ENCODE measurements at places on chromosomes 16 and 17.
A peak's percentile ranks its signal among the peaks of the same experiment; 100 is the strongest.

DNA sequence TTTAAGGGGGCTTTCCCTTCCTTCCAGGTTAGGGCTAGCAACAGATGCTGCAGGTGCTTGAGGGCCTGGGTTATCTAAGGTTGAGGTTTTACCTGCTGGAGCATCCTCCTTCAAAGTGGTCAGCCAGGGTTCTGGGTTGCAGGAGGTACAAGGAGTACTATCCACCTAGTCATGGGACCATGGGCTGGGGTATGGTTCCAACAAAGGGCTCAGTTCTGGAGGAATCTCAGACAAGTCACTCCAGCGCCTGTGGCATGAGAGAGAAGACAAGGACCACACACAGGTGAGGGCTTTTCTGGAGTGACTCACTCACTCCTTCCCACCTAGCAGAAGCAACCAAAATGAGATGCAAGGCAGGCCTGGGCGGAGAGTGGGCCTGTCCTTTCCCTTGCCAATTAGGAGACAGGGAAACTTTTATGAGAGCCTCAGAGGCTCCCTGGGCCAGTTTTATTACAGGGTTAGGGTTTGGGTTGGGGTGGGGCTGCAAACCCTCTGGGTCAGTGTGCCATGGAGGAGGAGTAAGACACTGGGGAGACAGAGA is 2.2 kb downstream of the MYO19 start:
- no peak for DNase-seq

DNA sequence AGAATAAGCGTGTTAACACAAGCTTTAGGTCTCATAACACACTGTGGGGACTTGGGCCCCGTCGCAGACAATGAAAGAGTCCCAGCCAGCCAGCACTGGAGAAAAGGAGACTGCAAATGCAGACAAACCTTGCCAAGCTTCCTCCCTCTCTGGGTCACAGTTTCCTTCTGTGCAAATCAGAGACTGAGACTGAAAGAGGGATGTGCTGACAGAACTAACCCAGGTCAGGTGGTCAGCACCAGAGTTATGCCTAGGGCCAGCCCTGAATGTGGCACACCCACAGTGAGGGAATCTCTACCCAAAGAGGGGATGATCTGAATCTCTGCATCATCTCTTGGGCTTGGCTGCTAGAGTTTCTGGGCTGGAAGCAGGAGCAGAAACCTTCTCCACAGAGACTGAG is 282.3 kb upstream of the CCL2 start:
- no peak for DNase-seq

- no peak for DNase-seq
Observed at GRCh38 chr16:51431517-51432241, 280.6 kb upstream of the SALL1 start.

GRCh38 chr16:19118938-19119431 is 5.2 kb downstream of the ITPRIPL2 start:
- peak; percentile 45 for DNase-seq

GRCh38 chr16:728131-728889 is 1.4 kb downstream of the HAGHL start:
- DNase-seq, result peak; percentile 61

DNA sequence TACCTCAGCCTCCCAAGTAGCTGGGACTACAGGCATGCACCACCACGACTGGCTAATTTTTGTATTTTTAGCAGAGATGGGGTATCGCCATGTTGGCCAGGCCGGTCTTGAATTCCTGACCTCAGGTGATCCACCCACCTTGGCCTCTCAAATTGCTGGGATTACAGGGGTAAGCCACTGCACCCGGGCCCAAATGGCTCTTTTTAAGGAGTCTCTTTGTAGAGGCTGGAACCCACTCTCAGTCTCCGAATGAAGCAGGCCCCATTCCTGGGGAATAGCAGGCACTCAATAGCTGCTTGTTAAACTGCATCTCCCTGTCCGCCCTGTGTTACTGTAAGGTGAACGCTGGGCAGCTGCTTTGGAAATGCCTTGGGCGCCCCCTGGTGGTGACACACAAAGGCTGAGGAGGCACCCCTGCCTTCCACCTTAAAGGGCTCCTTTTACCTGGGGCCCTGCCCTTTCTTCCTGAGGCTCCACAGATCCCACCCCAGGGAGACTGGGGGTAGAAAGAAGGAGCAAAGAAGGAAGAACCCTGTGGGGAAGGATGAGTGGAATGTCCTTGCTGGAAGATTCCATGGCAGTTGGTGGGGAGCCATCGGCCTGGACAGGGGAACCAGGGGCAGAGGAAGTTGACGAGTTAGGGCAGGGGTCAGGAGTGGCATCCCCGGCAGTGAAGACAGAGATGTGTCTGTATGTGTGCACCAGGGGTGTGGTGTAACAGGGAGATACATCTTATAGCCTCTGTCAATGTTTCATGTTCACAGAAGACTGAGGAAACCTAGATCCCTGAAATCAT is 6.1 kb upstream of the SP2 start:
- peak; percentile 28 for DNase-seq

DNA sequence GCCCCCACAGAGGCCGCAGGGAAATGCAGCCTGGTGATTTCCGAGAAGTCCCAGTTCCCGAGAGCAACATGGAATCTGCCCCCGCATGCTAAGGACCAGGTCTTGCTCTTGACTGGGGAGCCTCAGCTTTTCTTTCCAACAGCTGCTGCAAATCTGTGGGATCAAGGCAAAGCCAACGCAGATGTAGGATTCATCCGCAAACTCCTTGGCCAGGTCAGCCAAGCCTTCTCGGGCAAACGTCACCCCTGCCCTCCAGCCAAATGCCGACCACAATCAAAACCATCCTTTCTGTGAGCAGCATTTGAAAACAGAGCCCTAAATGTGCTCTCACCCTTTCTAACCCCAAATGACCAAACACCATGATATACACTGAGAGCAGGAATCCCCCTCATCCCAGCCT is 54.0 kb downstream of the MRM3 start:
- DNase-seq, result no peak

- no peak for DNase-seq
Observed at GRCh38 chr17:80643326-80644099, 98.9 kb downstream of the RPTOR start.
